ENCODE measurements at places on chromosomes 4 and X.
A peak's percentile ranks its signal among the peaks of the same experiment; 100 is the strongest.

GRCh38 chr4:169383724-169384123 lies 113.0 kb upstream of the SH3RF1 start:
- DNase-seq = no peak

- no peak for DNase-seq
These were observed 63.2 kb upstream of the FAM47B start for GRCh38 chrX:34879346-34879745.

- no peak for DNase-seq
These were observed 51.9 kb downstream of the CCNI start for GRCh38 chr4:77023920-77024319.

GRCh38 chr4:138177278-138177968 lies 64.7 kb downstream of the SLC7A11 start:
- DNase-seq = no peak

GRCh38 chr4:85717847-85718246 lies 242.9 kb downstream of the ARHGAP24 start:
- no peak for DNase-seq

DNA sequence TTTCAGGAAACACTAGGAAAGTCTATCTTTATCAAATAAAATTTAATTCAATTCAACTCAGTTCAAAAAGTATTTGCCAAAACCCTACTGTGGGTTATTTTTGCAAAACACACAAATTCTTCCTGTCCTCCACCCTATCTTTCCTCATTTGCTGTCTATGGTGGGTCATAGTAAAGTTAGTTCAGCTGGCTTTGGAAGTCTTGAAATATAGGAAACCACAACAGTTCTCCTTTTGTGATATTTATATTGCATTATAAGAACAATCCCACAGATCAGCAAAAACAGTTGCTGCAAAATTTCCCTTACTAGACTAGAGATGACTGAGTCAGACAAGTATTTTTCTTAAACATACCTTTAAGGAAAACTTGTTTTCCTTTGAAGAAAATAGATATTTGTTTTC lies 22.2 kb downstream of the CYBB start:
- no peak for DNase-seq

DNA sequence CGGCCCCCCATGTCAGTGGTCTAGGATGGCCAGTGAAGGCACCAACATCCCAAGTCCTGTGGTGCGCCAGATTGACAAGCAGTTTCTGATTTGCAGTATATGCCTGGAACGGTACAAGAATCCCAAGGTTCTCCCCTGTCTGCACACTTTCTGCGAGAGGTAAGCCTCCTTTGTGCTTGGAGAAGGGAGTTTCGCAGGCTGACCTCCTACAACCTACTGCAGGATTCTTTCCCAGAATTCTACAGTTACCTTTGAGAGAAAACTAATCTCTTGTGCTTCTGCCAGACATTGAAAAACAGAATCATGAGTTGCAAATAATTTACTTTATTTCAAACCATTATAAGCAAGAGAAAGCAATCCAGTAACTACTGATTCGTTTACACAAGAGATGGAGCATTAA lies 66.1 kb downstream of the TRIM2 start:
- no peak for DNase-seq

DNA sequence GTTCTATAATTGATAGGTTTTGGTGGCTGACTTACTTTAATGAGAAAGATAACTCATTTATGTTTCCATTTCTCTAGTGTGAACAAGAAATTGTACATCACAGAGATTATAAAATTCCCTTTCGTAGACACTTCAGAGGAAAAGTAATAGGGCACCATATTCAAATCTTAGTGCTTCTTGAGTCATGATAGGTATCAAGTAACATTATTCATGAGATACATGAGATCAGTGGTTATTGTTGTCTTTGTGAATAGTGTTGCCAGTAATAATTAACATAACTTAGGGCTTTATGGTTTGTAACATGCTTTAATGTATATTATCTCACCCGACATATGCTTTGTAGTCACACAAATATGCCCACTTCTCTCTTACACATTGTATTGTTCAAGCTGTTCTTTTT lies 73.7 kb upstream of the IL15 start:
- no peak for DNase-seq

- DNase-seq = no peak
These were observed 221.5 kb downstream of the PCDH18 start for GRCh38 chr4:137310593-137311490.

GRCh38 chr4:136909626-136910025 lies 622.7 kb downstream of the PCDH18 start:
- DNase-seq = no peak

GRCh38 chr4:7762376-7763030 lies 177.2 kb downstream of the AFAP1 start:
- no peak for DNase-seq

DNA sequence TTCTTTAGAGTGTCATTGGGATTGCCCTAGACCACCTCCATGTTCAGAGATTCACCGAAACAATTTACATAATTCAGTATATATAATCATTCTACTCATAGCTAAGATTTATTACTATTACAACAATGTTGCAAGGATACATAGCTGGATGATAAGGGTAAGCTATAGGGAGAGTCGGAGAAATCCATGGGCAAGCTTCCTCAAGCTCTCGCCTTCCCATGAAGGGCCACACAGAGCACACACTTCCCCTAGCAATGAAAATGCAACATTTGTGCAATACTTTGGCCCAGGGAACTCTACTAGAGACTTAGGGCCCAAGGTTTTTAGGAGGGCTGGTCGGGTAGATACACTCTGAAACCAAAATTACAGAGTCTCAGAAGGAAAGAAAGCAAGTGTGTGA lies 49.7 kb upstream of the ABCG2 start:
- no peak for DNase-seq

GRCh38 chr4:123232439-123232838 lies 164.2 kb upstream of the SPRY1 start:
- no peak for DNase-seq

DNA sequence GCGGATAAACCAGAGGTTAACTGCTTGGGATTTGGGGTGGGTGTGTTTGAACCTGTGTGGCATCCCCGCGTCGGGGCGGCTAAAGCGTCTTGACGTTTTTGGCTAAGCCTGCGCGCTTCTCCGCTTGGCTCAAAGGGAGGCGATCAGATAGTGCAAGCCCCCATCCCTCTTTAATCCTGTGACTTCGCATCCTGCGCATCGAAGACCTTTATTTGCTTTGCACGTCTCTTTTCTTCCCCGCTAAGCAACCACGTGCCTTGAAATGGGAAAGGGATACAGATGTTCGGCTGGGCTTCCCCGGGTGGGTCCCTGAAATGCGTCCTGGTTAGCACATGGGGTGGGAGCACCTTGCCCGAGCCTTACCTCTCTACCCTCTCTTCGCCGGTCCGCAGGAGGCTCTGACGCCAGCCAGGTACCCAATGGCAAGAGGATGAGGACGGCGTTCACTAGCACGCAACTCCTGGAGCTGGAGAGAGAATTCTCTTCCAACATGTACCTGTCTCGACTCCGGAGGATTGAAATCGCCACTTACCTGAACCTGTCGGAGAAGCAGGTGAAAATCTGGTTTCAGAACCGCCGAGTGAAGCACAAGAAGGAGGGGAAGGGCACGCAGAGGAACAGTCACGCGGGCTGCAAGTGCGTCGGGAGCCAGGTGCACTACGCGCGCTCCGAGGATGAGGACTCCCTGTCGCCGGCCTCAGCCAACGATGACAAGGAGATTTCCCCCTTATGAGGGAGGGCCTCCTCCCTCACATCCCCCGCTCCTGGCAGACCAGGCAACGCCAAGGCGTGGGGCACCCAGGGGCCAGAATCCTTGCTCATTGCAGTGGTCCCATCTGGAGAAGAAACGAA lies 1.5 kb downstream of the GSX2 start:
- no peak for DNase-seq

GRCh38 chr4:108113229-108113628 lies 55.5 kb downstream of the LEF1 start:
- DNase-seq = peak; percentile 34

- DNase-seq = no peak
These were observed 169.6 kb downstream of the GASK1B start for GRCh38 chr4:158003212-158003611.

- DNase-seq = no peak
These were observed 103.5 kb downstream of the LDB2 start for GRCh38 chr4:16794816-16795445.

GRCh38 chr4:141127884-141128283 lies 5.4 kb downstream of the RNF150 start:
- no peak for DNase-seq

DNA sequence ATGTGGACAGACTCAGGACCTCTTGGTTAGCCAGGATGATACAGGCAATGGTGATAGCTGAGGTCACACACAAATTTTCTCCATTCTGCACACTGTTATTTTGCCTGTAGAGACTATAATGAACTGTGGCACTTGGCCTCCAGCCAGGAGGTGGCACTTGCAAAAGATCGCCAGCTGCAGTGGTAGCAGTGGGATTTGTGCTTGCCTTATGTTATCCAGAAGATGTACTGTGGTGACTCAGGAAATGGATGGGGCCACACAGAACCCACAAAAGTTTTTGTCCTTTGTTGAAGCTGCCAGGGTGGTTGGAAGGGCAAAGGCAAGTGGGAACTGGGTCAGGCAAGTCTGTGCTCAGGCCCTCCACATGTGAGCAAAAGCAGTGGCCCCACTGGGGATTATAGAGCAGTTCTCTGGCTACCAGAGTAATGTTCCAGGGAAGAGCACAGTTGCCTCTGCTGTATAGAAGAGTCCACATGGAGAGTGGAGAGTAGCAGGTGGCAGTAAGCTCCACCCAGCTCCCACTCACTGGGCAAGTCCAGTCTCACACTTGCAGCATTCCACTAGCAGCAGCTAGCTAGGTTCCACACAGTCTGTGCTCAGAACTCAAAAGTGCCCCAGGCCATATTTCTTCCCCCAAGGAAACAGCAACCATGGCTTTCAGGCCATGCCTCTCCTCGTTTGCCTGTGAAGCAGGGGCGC lies 5.9 kb upstream of the C4orf17 start:
- no peak for DNase-seq

GRCh38 chrX:134543288-134543687 lies 83.3 kb downstream of the HPRT1 start:
- DNase-seq = no peak

DNA sequence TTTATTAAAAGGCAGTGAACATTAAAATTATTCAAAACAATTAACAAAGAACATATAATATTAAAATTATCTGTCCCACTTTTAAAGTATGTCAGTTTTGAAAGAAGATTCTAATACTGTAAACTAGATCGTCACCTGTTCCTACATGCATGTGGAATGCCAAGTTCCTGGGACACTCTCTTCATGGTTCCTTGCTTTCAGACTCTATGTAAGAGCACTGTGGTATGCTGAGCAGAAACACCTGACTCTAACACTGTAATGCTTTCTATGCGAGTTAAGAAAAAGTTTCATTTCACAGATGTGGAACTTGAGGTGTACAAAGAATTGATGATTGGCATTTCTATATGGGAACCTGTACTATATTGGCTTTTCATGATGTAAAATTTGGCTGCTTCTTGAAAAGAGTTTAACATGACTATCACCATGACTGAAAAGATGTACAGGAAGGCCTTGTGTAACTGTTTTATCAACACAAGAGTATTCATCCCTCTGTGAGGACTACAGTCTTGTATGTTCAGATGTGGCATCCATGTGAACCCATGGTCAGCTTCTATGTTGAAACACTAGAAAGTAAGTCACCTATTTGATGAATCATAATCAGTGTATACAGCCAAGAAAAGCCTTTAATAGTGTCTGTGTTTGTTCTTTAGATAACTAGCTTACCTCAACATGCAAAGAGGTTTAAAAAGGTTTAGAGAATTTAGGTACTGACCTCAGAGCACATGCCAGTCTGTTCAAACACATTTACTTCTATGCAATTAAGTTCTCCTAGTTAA lies 354.5 kb downstream of the ARHGAP24 start:
- DNase-seq = no peak

DNA sequence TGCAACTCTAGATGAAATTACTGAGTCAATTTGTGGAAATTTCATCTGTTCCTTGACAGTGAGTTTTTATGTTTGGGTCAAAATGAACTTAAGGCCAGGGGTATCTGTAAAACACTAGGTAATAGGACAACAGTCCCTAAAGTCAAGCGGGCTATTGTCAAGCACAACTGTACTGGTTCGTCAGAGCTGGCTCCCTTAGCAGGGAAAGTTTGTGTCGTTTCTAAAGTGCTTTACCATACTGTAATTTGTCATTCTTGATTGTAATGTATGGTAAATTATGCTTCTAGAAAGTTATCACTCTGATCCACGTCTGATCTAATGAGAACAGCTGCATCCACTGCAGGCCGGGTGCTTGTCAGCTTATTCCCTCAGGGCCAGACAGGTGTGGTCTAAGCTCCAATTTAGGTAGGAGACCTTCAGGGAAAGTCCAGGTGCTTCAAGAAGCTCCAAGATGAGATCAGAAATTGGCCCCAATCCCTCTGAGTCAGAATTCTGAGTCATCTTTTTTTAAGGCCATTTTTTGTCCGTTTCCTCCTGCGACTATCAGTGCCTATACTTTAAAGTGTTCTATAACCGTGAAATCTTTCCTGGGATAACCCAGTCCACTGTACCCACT lies 92.2 kb downstream of the PALLD start:
- DNase-seq = no peak

GRCh38 chr4:59525885-59526284 lies 1674.2 kb upstream of the ADGRL3 start:
- no peak for DNase-seq

- no peak for DNase-seq
These were observed 158.3 kb downstream of the CPE start for GRCh38 chr4:165537028-165537648.

DNA sequence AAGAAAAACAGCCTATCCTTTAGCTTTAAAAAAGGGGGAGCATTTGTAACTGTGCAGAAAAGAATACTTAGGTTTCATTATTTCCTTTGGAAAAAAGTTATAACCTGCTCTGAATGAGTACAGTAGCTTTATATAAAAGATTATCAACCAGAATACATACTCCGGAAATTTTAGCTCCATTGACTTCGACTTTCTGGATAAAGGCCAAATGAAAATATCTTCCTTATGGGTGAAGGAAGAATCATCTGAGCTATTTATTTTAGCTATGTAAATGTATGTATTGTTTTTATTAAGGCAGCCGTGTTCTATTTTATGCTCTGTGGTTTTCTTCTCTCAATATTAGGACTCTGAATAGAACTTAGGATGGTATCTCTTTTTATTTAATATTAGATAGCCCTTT lies 69.0 kb upstream of the ETNPPL start:
- no peak for DNase-seq

GRCh38 chr4:173261052-173261451 lies 73.1 kb downstream of the HMGB2 start:
- DNase-seq = no peak

DNA sequence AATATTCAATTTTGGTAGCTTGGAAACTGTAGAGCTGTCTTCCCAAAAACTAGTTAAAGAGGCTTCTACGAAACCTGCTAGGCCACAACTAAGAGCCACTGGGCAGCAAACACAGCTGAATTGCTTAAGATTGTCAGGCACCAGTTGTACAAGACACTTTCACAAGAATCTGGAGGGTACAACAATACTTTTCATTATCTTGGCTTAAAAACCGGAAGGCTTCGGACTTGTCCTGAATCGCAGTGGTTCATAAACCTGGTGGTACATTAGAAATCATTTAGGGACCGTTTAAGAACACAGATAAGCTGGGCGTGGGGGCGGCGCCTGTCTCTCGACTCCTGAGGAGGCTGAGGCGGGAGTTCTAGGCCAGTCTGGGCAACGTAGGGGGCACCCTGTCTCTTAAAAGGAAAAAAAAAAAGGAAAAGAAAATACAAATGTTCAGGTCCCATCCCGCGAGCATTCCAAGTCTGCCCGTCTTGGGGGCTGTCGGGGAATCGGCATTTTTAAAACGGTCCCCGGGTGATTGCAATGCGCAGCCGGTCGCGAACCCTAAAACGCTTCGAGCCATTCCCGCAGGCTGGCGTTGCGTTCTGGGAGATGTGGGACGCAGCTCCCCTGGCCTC lies 763 bp downstream of the PYURF start:
- DNase-seq = peak; percentile 9

GRCh38 chrX:120672389-120672788 lies 42.5 kb upstream of the C1GALT1C1 start:
- DNase-seq = no peak

All from activated CD4-positive, CD25-positive, alpha-beta regulatory T cell (primary cell).